Spleen (tissue), 13 donors: ENCODE measurements at places on chromosomes 4 and X. TPM values are rescaled to one million over a fixed set of nuclear protein-coding genes. Genes with fewer than 3 reads are reported as not detected.

The PAK3 gene
- polyA plus RNA-seq: 0.29 TPM

The ELK1 gene
- 23.0 TPM for polyA plus RNA-seq

The TGIF2LX gene
- polyA plus RNA-seq: not detected

The RPL10 gene
- polyA plus RNA-seq: 8,870 TPM

The SCRG1 gene
- 0.15 TPM for polyA plus RNA-seq

GRCh38 chr4:1074077-1074476 lies 39.3 kb downstream of the RNF212 start:
- DNase-seq: no peak

DNA sequence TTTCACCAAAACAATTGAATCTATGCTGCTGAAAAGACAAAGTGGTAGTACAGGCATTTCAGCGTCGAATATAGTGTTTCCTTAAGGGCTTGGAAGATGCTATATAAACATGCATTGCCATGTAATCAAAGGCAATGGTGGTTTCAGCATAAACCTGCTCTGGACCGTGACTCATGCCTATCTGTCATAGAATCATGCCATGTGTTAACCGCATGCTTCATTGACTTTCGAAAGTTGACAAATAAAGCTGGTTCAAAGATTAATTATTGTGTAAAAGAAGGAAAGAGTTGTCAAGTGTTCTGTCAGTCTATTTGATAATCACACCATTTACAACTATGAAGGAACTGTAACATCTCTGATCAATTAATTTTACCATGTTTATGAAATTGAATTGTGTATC lies 83.2 kb downstream of the FUNDC1 start:
- no peak for DNase-seq

DNA sequence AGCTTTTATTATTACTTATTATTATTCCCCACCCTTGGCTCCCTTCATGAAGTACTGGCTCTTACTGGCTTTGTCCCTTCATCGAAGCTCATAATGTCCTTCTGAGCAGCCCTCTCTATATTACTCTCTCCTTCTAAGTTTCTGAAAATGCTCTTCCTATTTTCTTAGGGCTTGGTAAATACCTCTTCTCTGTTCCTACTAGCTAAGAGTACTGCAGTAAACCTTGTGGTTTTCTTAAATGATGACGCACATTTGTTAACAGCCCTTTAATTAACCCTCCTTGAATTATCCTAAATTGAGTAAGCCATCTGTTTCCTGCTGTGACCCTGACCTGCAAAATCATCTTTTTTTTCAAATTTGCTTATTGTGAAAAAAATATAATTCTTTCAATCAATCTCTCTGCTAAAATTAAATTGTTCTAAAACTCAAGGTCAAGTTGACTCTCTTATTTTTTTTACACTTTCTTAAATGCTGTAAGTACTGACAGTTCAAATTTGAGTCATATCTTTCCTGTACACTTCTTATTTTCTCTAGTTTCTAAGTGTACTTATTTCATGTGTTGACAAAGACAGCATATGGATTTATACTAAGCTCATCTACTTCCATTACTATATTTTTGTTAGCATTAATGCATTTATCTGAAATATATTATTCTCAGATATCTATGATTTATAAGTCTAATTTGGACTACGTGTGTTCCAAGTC lies 148.9 kb downstream of the ADAM29 start:
- no peak for DNase-seq

DNA sequence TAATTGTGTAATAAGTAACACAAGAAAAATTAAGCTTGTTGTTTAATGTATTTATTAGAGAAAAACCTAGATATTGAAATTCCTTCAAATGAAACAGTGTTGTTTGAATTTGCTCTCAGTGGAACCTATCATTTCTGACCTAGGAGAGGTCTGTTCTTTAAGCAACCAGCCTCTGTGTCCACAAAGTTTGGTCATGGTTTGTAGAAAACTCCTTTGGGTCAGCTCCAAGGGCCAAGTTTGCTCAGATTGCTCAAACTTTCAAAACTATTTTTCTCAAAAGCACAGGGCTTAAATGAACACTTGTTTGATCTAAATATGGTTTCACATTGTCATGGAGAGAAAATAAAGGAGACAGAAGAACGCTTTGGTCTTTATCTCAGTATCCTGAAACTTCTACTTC lies 29.6 kb upstream of the RPL34 start:
- DNase-seq: no peak

DNA sequence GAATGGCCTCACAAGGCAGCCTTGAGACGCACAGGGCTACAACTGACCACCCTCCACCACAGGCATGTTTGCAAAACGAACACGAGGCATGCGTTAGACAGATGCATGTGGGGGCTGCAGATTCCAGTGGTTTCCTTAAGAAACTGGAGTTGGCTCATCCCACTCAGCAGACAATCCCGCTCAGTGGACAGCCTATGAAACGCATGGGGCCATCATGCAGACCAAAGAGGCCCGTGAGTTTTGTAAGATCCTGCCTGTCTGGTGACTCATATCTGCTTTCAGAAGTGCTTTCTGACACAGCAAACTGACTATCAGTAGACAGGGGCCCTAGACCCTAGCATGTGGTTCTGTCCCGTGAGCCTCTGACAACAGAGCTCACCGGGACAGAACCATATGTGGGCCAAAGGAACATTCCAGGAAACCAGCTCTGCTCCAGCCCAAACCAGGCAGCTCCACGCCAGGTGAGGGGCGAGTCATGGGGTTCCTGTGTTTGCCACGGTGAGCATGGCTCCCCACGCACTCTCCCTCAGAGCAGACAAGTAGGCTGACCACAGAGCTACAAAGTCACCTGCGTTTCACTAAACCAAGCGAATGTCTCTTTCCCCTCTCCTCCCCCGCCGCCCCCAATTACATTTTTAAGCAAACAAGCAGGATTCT lies 74.4 kb downstream of the MTMR1 start:
- no peak for DNase-seq

DNA sequence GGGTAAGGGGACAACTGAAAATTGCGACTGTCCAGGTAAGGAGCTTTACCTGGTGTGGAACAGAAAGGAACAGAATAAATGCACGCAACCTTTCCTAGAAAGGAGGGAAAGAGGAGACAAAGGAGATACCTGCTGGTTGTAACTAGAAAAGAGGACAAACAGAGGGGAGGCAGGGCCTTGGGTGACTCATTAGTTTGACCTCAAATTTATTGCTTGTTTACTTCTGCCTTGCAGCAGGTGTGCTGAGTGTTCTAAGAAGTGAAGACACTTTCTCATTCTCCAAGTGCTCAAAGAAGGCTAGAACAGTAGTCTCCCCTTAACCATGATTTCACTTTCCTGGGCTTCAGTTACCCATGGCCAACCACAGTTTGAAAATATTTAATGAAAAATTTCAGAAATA lies 123.1 kb upstream of the BOD1L1 start:
- no peak for DNase-seq

DNA sequence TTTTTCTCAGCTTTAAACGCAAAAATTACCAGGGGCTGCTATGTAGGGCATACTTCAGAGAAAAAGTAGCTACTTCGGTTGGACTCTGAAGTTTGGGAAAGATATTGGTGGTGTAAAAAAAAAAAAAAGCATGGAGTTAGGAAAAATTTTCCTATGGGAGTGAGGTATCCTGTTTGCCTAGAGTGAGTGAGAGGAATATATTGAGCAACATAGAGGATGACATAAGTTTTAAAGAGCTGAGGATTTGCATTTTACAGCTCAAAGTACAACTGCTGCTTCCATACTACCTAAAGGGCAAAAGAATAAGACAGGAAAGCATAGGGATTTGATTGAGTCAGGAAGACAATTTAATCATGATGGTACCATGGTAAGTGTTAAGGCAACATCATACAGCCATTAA lies 7.3 kb downstream of the GPRASP1 start:
- no peak for DNase-seq

DNA sequence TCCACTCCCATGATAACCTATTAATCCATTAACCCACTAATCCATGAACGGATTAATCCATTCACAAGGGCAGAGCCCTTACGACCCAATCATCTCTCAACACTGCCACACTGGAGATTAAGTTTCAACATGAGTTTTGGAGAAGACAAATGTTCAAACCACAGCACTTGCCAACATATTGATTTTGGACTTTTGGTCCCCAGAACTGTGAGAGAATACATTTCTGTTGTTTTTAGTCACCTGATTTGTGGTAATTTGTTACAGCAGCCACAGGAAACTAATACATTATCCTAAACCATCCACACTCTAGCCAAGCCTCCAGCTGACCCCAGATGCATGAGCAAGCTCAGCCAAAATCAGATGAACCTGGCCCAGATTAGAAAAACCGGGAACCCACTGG lies 22.4 kb downstream of the SEC24D start:
- DNase-seq: no peak

DNA sequence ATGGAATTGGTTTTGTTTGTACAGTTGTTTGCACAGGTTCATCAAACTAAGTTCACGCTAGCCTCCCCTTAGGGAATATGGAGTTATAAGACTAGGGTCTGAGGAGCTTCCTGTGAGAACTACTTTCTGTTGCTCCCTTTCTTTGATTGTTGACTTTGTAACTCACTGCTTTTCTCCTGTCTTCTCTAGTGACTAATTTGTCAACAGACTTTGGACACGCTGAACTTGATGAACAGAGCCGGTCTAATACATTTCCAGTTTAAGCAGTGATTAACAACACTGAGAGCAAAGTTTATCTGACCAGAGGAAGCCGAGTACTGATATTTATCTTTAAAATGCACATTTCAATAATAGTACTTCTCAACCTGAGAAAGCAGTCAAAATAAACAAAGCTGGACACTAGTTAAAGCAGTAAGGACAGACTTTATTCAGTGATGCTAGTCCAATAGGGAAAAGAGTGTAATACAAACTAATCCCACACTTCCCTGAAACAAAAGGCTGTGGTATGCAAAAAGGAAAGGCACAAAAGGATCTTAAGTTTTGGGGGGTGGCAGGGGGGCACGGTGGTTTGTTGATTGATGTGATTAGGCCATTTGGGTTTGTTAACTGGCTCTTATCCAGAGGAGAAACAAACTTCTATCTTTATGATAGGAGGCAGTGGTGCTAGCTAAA lies 2.7 kb upstream of the NUDT9 start:
- DNase-seq: no peak

- DNase-seq: no peak
Measured at GRCh38 chr4:90124276-90124675, 2.9 kb upstream of the CCSER1 start.
